Hepatic stellate cell (primary cell): ENCODE measurements at places on chromosomes 11 and 22.

DNA sequence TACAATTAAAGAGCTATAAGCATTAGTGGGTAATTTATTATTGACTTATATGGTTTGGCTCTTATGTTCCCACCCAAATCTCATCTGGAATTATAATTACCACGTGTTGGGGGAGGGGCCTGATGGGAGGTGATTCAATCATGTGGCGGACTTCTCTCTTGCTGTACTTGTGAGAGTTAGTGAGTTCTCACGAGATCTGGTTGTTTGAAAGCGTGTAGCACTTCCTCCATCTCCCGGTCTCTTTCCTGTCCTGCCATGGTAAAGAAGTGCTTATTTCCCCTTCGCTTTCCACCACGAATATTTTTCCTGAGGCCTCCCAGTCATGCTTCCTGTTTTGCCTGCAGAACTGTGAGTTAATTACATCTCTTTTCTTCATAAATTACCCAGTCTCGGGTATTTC lies 28.1 kb upstream of the CHORDC1 start:
- no peak for DNase-seq

- DNase-seq: no peak
Observed at GRCh38 chr22:17952273-17952801, 72.0 kb downstream of the MICAL3 start.

GRCh38 chr11:13152736-13153541 lies 124.7 kb upstream of the BMAL1 start:
- peak; percentile 11 for DNase-seq

- DNase-seq: no peak
Observed at GRCh38 chr11:126072801-126073594, 10.3 kb upstream of the CDON start.

- no peak for DNase-seq
Observed at GRCh38 chr11:84790849-84791427, 836.2 kb downstream of the DLG2 start.

DNA sequence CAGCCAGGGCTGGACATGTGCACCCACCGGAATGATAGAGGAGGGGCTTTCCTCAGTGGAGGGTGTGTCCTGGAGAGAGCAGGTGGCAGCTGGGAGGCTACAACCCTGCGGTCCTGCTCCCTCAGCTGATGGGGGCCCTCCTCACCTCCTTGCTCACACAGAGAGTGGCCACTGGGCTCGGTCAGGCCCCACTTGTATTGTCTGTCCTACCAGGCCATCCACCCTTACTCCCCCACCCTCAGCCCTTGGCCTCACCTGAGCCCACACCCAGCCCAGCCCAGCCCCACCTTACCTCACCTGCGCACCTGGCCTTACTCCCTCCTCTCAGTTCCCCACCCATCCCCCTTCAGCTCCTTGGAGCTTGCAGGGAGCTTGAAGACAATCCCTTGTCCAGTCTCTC lies 3.1 kb downstream of the TRPM5 start:
- no peak for DNase-seq

DNA sequence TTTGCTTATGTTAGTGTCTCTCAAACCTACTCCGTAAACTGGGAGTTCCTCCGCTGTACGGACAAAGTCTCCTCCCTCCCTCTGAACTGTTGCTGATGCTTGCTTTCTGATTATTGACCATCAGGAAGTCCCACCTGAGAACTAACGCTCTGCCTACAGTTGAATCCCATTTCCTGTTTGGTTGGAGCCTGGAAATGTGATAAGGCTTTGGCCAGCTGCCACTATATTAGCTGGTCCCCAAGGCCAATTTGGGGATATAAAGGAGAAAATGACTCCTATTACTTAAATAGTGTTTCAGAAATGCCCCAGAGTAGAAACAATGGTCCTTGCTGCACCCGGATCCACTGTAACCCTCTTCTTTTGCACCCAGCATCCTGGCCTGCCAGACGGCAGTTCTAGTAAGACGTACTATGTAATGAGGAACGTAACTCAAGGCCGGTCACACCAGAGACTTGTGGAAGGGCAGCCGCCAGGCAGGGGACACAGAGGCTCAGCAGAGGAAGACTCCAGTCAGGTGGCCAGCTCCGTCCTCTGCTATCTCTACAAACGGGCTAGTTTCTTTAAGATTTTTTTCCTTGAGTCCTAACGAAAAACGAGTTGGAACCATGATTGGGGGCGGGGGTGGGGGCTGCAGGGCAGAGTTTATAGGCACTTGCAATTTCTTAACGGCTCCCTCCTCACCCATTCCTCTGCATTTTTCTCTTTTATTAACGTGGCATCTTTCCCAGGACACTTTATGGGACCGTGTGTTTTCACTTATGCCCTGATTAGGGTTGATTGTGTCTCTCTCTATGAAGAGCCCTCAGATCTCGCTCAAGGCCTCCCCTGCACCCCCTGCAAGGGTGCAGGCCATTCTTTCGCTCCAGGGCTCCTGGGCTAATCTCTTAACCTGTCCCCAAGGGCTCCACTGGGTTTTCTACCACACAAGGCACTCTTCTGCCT lies 72.8 kb upstream of the CDON start:
- no peak for DNase-seq

- DNase-seq: no peak
Observed at GRCh38 chr11:75147875-75148263, 3.0 kb upstream of the SLCO2B1 start.

DNA sequence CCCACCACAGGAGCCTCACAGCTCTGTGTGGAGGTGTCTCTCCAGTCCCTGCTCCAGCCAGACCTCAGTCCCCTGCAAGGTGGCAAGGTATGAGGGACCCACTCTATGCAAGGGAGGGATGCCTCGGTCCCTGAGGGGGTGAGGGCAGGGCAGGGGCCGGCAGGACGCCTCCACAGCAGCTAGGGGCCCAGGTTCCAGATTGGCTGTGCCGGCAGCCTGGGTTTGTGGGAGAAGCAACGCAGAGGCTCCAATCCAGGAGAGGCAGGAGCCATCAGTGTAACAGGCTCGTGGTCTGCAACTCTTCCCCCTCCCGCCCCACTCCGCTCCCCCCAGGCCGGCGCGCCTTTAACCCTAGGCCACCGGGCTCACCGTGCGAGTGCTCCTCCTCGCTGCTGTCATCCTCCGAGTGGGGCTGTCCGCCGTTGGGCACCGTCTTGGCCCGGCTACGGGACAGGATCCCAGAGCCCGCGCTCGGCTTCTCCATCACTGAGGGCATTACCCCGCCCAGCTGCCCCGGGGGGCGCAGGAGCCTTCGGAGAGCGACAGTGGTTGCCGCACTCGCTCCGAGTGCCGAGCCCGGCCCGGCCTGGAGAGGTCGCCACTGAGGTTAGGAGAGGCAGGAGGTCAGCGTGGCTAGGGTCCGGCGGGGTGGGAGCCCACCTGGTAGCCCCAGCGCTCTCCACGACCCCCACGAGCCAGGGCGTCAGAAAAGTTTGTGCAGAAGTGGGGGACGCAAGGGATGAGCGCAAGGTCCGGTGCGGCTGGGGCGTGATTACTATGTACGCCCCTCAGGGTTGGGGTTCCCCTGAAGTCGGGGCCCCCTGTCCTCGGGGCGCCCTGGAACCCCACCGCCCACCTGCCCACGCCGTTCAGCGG lies 765 bp downstream of the RCOR2 start:
- peak; percentile 61 for DNase-seq

- peak; percentile 43 for DNase-seq
Observed at GRCh38 chr11:128548649-128549255, 38.6 kb downstream of the ETS1 start.

- DNase-seq: no peak
Observed at GRCh38 chr11:71223671-71224660, 28.4 kb downstream of the SHANK2 start.
